ENCODE measurements at places on chromosomes 7 and 10.

GRCh38 chr10:121183236-121183635 lies 332.1 kb downstream of the WDR11 start:
- DNase-seq = no peak

GRCh38 chr10:52940921-52941320 lies 168.3 kb upstream of the MBL2 start:
- DNase-seq = no peak

DNA sequence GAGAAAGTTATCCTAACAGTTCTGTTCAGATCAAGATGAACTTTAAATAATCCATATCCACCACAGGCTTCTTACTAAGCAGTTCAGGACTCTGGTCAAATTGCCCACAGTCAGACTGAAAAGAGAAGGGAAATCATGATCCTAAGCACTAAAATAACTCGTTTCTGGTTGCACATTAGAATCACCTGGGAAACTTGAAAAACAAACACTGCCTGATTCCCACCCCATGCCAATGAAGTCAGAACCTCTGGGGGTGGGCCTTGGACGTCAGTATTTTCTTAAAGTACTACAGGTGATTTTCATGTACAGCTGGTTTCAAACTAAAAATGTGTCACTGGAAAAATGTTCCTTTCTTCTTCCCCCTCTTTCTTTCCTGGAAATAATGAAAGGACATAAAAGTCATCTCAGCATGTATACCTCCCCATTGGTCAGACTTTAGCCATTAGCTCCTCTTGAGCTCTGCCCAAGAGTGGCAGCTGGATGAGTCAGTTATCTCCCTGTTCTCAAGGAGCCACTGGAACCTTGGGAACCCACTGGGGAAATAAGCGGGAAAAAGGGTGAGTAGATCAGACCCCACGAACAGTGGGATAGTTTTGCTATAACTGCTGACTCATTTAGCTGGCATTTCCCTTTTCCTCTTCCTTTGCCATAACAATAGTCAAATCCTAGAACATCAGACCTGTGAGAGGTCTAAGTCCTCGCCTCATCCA lies 75.3 kb upstream of the IL6 start:
- no peak for DNase-seq

DNA sequence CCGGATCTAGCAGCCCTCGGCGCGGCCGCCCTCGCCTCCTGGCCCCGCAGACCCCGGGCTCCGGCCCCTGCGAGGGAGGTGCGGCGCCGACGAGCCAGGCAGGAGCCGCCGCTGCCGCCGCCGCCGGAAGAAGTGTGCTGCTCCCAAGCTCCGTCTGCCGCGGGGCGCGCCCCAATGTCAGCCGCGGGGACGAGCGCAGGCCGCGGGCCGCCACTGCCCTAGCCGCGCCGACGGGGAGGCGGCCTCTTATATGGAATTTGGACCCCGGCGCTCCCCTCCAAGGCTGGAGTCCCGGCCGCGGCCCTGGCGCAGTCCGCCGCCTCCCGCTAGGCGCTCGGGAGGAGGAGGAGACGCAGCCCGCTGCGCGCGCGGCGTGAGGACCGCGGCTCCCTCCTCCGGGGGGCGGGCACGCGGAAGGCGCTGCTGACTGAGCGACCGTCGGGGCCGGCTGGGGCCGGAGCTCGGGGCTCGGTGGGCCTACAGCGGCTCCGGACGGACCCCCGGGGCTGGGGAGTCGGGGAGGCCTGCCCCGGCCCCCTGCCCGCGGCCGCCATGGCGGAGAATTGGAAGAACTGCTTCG lies at the start of gene TRIM8:
TSS of gene TRIM8 (plus strand) at position 414 of the 580 bp plus-strand sequence. CDS start at position 553, 139 bp downstream.
- peak; percentile 38 for DNase-seq

- no peak for DNase-seq
Observed at GRCh38 chr7:45187089-45187945, 29.7 kb downstream of the RAMP3 start.

- DNase-seq = no peak
Observed at GRCh38 chr7:16822029-16822428, 17.2 kb upstream of the AGR2 start.

GRCh38 chr10:84493951-84494848 lies 165.8 kb downstream of the CCSER2 start:
- DNase-seq = no peak

GRCh38 chr7:105399043-105399725 lies 10.5 kb upstream of the SRPK2 start:
- DNase-seq = no peak

- no peak for DNase-seq
Observed at GRCh38 chr10:126939706-126940105, 34.5 kb downstream of the DOCK1 start.

DNA sequence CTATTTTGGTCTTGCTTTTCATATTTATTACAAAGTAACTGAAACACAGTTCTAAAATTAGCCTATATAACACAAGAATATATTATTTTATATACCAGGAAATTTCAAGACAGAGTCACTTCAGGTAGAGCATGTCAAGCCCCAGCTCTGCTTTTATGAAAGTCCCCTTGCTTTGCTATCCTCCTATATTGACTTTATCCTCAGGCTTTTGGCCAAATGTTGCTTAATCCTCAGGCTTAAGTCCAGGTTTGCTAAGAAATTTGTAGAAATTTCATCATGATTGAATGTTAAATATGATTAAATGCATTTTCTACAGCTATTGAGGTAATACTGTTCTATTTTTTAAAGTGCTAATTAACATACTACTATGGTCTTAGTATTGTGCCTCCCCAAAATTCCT lies 227.6 kb downstream of the FZD1 start:
- no peak for DNase-seq

DNA sequence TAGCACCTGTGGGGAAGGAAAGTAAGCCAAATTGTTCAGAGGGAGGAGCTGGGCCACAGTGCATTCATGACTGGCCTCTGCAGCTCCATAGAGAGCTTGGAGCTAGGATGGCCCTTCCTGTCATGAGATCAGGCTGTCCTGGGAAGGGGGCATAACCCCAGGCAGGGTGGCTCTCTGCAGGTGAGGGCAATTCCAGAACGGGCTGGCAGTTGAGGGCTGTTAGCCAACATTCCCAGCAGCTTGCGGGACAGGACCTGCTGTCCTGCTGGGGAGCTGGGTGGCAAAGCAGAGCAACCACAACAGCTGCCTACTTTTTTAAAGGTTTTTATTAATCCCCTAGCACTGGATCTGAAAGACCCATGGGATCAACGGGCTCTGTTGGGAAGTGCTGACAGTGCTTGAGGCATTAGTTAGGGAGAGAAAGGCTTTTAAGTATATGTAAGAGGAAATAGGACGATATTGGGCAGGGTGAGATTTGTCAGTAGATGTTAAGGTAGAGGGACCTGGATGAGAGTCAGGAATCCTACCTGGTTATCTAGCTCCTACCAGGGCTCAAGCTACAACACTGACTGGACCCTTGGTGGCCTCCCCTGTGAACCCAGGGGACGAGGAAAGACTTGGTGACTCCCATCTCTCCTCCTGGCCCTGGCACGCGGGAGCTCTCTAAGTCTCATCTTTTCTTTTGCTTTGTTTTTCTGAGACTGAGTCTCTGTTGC lies 77.8 kb downstream of the NAMPT start:
- no peak for DNase-seq

DNA sequence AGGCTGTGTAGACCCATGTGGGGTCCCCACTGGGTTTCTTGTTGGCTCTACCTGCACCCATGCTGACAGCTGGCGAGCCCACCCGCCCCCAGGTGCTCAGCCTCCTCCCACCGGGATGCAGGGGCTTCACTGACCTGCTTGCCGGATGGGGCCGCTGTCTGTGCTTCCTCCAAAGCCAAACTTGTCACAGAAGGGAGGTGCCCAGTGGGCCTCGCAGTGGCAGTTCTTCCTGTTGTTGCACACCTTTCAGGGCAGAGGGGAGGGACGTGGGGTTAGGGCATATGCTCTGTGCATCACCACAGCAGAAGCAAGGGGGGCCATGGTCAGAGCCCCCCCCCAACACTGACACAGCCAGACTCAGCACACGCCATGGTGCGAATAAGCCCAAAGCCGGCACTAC lies 146.5 kb downstream of the FANK1 start:
- no peak for DNase-seq

GRCh38 chr7:101563943-101564777 lies 64.9 kb downstream of the MYL10 start:
- DNase-seq = no peak

GRCh38 chr7:92595281-92595680 lies 5.1 kb upstream of the FAM133B start:
- no peak for DNase-seq

DNA sequence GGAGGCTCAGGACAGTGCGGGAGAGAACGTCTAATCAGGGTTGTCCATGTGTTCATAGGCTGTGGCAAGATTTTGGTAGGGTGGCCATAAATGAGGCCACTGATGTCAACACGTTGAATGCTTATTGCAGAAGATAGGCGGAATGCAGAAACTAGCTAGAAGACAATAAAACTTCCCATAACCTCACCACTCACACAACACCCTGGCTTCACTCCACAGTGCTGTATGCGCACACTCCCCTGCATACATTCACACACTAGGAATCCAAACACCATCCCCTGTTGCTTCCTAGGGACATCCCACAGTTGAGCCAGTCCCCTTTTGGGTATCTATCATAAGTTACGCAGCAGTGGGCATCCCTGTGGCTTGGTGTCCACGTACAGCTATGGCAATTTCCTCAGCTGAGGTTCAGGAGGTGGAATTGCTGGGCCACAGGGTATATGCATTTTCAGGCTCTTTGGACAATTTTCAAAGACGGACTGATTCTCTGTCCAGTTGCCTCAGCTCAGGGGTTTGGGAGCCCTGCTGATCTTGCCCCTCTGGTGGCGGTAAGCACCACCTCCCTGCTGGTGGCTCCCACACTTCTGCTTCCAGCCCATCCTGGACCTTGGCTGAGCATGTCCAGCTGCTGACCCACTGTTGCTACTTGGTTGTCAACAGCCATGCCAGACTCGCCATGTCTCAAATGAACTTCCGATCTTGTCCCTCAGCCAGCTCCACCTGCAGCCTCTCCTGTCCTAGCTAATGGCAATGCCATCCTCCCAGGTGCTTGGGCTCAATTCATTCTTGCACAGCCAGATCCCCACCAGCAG lies 36.4 kb downstream of the CDH23 start:
- DNase-seq = no peak

DNA sequence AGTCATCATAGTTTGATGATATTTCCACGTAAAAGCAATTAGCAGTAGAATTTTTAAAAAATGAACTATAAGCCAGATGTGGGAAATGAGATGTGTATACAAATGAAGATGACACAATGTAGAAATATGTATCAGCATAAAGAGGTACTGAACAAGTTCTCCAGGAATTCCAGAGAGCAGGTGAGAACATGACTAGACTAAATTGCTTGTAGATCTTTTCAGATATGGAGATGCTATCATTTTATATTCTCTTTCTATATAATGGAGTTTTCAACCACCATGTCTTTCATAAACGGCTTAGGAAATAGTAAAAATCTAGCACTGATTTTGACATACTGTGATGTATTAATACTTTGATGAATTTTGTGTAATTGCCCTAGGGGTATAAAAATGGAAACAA lies 130.9 kb downstream of the SEMA3D start:
- DNase-seq = no peak

DNA sequence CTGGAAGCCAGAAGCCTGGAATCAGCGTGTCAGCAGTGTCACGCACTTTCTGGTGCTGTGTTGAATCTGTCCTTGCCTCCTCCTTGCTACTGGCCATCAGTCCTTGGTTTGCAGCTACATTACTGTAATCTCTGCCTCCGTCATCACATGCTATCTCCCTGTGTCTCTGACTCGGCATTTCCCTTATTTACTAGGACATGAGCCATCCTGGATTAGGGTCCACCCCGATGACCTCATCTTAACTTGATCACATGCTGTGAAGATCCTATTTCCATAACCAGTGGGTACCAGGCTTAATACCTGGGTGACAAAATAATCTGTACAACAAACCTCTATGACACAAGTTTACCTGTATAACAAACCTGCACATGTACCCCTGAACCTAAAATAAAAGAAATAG lies 518.0 kb upstream of the KLF6 start:
- DNase-seq = no peak

DNA sequence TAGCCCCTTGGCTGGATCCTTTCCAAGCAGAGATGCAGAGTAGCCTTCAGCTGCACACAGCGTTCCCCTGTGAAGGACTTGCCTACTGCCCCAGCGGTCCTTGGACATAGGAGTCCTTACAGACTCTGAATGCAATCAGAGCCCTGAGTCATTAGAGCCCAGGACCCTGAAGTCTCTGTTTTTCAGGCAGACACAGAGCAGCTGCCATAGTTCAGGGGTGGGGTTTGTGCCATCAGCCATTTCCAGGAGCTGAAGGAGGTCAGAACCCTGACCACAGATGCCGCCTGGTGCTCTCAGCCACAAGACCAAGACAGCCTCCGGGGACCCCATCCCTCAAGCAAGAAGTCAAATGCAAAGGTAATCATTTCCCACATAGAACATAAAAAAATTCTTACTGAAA lies 32.8 kb upstream of the WDFY4 start:
- no peak for DNase-seq

All from activated T-helper 1 cell treated with anti-CD3 and anti-CD28 coated beads, Interleukin-2, amount 50 U/mL, for 16 hours (primary cell).